Activated B cell treated with CpG ODN at 0.5 μM for 24 hours (primary cell): ENCODE measurements at places on chromosomes 12 and 14. TPM values are rescaled to one million over a fixed set of nuclear protein-coding genes. Genes with fewer than 3 reads are reported as not detected.

Gene VWF
- not detected in 2 replicates for total RNA-seq

Gene PTHLH
- not detected in 2 replicates for total RNA-seq

DNA sequence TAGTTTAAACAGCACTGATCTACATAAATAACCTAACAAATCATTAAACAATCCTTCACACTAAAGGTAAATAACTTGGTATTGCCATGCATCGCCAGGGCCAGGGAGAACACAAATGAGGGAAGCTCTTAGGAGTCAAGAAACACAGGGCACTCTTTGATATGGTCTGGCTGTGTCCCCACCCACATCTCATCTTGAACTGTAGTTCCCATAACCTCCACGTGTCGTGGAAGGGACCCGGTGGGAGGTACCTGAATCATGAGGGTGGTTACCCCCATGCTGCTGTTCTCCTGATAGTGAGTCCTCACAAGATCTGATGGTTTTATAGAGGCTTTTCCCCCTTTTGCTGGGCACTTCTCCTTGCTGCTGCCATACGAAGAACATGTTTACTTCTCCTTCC lies 17.3 kb downstream of the TMEM132D start:
- DNase-seq: no peak

GRCh38 chr12:108713471-108713870 lies 17.8 kb downstream of the CORO1C start:
- no peak for DNase-seq

GRCh38 chr14:93986955-93987354 lies 10.1 kb upstream of the CCDC197 start:
- DNase-seq: no peak

DNA sequence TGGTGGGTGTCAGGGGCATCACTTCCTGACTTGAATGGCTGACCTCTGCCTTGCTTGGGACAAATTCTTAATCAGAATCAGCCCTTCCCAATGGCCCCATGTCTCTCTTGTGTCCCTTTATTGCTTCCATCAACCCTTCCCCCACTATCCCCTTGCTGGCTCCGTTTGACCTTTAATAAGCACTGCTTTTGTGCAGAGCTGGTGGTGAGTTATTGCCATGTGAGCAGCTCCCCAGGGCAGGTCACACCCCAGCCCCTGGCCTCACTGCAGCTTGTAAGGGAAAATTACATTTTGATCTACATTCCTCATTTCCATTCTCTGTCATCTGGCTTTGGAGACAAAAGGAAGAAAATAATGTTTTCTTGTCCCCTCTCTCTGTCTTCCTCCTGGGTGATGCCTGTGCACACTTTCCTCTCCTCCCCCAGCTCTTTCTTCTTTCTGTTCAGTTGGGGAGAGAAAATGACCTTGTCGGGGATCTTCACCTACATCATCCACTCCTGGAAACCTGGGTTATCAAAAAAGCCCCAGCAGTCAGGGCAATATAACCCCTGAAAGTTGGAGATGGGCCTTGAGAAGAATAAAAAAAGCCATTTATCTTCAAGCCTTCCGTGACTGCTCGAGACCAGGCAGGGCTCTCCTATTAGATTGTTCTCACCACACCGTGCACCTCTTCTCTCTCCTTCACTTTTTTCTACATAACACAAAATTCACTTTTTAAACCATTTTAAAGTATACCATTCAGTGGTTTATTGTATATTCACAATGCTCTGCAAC lies 100.4 kb upstream of the SRRM4 start:
- no peak for DNase-seq

GRCh38 chr12:130675121-130675520 lies 41.0 kb downstream of the RIMBP2 start:
- no peak for DNase-seq

Gene MAP3K12
- 3.6 and 6.0 TPM in 2 replicates for total RNA-seq

DNA sequence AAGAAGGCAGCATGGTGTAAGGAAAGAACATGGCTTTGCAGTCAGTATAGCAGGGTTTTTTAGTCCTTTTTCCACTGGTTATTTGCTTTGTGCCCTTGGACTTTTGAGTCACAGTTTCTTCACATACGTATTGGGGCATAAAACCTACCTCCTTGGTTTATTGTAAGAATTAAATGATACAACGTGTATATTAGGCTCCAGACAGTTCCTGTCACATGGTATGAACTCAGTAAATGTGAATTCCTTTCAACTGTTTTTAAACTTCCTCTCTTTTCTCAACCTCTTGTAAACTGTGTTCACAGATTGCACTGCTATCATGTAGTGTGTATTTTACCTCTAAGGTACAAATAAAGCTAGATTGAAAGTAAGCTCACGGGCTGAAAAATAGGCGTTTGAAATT lies 29.5 kb downstream of the MSRB3 start:
- DNase-seq: no peak

GRCh38 chr14:105527826-105528585 lies 1.6 kb downstream of the TMEM121 start:
- peak; percentile 82 for DNase-seq

DNA sequence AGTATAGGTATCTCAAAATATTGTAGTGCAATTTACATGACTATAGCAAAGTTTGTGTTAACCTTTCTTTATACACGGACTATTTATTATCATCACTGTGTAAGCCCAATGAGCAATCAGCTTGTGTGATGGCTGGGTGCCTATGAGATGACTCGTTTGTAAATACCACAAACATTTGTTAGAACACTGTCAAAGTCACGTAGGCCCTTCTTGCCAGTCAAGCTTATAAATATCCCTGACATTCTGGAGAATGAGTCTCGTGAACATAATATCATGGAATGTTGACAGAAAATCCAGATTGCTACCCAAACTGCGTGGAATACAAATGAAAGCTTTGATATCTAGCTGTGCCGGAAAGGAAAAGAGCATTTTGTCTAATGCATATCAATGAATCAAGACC lies 648.3 kb upstream of the MDGA2 start:
- no peak for DNase-seq

DNA sequence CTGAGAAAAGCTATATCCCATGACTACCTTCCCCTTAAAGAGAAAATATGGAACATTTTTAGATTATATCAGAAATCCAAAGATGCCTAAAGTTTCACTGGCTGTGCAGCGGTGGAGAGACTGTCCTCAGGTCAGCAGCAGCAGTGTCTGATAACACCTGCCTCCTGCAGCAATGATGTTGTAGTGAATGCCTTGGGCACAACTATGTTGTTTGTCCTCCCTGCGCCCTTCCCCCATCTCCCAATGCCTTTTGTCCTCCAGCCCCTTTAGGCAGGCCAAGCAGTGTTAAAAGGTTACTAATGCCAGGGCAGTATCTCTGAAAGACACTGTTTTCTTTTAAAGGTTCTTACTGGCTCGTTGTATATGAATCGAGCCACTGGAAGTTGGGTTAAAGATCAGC lies 13.2 kb downstream of the RTRAF start:
- DNase-seq: no peak

DNA sequence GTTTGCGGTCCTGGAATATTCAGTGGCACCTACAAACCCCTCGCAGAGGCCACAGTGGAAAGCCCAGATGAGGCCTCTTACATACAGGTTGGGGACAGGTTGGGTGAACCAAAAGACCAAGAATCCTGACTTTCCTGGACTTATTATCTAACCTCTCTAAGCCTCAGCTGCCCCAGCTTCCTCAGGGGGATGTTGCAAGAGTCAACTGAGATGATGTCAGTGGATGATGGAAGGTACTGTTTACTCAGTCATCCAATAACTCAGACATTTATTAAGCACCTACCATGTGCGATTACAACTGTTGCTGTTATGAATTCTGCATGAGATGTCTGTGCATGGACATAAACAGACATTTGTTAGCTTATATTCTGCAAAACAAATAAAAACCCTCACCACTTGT lies 72.8 kb downstream of the RFX4 start:
- no peak for DNase-seq

GRCh38 chr14:32417956-32418552 lies 89.0 kb downstream of the AKAP6 start:
- DNase-seq: no peak

GRCh38 chr12:62523619-62524018 lies 57.0 kb downstream of the MON2 start:
- DNase-seq: no peak

DNA sequence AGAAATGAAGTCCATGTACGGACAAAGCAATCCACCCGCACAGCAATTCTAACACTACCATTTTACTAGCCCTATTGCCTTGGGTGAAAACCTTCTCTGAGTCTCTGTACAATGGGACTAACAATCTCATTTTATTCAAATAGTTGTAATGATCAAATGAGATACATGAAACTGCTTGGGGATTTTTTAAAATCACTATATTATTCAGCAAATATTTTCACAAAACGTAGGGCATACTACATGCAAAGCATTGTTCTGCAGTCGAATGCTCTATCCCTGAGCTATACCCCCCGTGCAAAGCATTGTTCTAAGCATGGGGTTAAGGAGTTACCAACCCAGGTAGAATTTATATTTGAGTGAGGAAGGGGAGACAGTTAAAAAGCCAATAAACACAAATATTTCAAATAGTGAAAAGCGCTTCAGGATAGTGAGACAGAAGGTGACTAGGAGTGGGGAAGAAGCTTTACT lies 554 bp upstream of the ATF7 start:
- no peak for DNase-seq

Gene EIF2S3B
- total RNA-seq: 0.64 and 0.83 TPM in 2 replicates
